ENCODE measurements at places on chromosomes 6 and 20.

- no peak for DNase-seq
Observed at GRCh38 chr6:116975600-116975999, 98.6 kb downstream of the RFX6 start.

DNA sequence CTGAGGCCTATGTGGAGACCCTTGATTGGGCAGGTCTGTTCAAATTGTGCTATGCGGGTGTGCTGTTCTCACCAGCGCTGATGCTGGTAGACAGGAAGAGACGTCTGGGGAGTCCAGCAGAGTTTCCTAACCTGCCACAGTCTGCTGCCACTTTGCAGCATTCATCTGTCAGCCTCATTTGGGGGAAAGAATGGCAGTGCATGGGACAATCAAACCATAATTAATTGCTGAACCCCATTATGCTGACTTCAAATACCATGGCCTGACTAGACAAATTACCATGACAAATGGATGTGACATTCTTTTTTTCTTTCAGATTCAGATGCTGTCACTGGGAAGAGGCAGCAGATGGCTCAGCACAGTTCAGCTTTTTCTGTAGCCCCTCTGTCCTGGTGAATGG lies 171.4 kb upstream of the SYNDIG1 start:
- DNase-seq: no peak

DNA sequence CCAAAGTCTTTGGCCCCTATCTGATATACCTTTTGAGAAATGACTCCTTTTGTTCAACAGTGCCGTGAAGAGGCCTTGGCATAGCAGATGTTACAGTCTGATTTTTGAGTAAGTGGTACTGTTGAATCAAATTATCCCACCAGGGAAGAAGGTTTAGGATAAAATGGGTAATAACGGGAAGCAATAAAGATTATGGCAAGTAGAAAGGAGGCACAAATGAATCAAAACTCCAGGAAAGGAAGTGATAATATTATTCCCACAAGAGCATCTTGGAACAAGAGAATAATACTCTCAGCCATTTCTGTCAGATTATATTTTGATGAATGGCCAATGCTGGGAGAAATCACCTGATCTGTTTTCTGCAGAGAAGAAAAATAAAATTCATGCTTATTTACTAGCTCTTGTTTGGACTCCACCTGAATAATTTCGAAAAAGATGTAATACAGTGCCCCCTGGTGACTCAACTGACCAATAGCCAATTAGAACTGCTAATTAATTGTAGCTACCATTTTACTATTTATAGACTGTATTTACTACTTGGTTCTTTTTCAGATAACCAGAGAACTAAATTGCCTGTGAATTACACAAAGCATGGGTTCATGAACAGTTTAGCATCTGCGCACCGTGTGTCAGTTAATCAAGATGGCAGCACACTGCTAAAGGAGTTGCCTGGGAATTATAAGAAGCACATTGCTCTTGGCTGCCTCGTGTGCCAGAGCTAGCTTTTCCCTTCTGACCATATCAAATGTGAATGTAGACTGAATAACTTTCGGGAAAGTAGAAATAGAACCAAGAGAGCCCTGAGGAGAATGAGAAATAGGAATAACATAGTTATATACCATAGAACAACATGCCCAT lies 78.5 kb upstream of the TRDN start:
- DNase-seq: no peak

DNA sequence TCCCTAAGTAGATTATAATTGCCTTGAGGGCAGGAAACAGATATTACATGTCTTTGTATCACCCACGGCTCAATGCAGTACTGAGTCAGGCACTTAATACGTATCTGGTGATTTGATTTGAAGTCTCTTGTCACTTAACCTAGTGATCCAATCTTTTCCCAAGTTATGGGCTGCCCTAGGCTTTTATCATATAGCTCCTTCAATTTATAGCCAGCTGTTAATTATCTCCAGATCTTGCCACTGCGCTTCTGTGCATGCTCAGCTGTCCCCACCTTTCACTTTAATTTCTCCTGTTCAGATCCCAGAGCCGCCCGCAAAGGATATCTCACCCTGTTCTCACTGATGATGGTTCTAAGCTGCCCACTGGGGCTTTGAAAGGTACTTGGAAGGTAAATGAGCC lies 41.9 kb downstream of the SNHG17 start:
- no peak for DNase-seq

DNA sequence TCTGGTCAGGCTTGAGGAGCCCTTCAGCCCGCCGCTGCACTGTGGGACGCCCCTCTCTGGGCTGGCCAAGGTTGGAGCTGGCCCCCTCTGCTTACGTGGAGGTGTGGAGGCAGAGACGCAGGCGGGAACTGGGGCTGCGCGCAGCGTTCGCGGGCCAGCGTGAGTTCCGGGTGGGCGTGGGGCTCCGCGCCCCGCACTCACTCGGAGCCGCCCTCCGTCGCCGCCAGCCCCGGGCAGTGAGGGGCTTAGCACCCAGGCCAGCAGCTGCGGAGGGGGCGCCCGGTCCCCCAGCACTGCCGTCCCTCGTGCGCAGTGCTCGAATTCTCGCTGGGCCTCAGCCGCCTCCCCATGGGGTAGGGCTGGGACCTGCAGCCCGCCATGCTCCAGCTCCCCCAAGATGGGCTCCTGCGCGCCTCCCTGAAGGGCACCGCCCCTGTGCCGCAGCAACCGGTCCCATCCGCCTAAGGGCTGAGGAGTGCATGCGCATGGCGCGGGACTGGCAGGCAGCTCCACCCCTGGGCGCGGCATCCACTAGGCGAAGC lies 695.9 kb downstream of the EPHA7 start:
- DNase-seq: no peak

- no peak for DNase-seq
Observed at GRCh38 chr6:91653076-91653723, 1066.3 kb upstream of the MAP3K7 start.

- DNase-seq: no peak
Observed at GRCh38 chr6:148885136-148885865, 138.5 kb downstream of the UST start.

- no peak for DNase-seq
Observed at GRCh38 chr6:43248791-43249190, 5.5 kb downstream of the TTBK1 start.

- DNase-seq: no peak
Observed at GRCh38 chr6:32222333-32223230, 1.3 kb downstream of the NOTCH4 start.

DNA sequence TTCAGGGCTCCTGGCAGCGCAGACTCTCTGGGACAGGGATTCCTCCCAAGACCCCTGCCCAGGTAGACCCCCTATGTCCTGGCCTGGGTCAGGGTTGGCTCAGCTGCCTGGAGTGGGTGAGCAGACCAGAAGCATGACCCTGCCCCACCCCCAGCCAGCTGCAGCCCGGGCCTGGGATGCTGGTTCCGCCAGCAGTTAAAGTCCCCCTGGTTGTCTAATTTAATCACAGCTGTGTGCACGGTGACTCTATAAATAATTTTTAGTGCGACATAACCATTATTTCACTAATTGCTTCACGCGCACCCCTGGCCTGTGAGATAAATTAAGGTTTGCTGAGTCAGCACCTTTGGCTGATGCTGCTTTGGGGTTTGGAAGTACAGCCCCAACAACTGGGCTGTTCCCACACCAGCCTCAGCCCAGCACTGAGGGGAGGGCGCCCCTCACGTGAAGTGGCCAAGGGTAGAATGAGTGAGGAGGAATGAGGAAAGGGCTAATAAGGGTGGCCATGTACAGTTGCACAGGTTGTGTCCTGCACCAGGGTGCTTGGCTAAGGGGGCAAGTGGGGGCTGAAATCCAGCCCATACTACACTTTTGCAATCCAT lies 26.1 kb upstream of the CDH22 start:
- DNase-seq: no peak

- DNase-seq: no peak
Observed at GRCh38 chr6:136426627-136427377, 123.4 kb downstream of the MAP7 start.

- DNase-seq: no peak
Observed at GRCh38 chr6:148451690-148452089, 109.1 kb downstream of the SASH1 start.

GRCh38 chr20:18077157-18077556 lies 19.4 kb upstream of the OVOL2 start:
- DNase-seq: no peak

DNA sequence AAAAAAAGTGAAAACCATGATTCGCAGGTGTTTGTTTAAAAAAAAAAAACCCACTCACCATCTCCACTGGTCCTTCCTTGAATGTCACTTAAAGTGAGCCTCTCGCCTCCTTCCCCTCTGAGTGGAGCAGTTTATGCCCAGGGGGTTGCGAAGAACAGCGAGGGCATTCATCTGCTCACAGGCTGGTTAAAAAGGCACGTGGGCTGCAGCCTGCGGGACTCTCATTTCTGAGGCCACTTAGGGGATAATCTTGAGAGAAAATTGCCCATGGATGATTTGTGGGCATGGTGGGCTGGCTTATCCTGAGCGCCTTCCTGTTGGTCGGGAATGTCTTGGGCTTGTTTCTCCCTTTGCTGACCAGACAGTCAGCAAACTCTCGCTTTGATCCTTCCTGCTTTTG lies 18.9 kb downstream of the BCAS4 start:
- DNase-seq: no peak

DNA sequence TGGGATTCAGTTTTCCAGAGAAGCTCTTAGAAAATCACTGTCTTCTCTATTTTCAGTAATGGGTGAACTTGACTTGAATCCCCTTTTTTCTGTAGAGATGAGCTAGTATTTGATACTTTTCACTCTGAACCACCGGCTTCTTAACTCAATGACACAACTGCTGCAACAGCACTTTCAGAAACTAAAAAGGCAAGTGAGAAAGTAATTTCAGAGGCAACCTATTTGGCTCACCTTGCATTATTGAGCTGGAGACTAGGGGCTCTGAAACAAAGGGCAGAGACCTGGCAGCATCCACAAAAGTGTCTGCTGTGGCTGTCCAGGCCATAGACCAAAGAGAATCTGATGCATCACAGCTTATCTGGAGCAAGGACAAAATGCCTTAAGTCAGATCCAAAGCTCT lies 289.8 kb upstream of the IRAK1BP1 start:
- no peak for DNase-seq

DNA sequence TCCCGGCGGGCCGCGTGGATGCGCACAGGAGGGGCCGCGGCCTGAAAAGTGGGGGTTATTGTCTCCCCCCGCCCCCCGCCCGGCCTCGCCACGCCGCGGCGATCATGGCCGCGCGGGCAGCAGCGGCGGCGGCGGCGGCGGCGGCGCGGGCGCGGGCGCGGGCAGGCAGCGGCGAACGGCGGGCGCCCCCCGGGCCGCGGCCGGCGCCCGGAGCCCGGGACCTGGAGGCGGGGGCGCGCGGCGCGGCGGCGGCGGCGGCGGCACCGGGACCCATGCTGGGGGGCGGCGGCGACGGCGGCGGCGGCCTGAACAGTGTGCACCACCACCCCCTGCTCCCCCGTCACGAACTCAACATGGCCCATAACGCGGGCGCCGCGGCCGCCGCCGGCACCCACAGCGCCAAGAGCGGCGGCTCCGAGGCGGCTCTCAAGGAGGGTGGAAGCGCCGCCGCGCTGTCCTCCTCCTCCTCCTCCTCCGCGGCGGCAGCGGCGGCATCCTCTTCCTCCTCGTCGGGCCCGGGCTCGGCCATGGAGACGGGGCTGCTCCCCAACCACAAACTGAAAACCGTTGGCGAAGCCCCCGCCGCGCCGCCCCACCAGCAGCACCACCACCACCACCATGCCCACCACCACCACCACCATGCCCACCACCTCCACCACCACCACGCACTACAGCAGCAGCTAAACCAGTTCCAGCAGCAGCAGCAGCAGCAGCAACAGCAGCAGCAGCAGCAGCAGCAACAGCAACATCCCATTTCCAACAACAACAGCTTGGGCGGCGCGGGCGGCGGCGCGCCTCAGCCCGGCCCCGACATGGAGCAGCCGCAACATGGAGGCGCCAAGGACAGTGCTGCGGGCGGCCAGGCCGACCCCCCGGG lies 637 bp downstream of the ARID1B start:
- peak; percentile 56 for DNase-seq

DNA sequence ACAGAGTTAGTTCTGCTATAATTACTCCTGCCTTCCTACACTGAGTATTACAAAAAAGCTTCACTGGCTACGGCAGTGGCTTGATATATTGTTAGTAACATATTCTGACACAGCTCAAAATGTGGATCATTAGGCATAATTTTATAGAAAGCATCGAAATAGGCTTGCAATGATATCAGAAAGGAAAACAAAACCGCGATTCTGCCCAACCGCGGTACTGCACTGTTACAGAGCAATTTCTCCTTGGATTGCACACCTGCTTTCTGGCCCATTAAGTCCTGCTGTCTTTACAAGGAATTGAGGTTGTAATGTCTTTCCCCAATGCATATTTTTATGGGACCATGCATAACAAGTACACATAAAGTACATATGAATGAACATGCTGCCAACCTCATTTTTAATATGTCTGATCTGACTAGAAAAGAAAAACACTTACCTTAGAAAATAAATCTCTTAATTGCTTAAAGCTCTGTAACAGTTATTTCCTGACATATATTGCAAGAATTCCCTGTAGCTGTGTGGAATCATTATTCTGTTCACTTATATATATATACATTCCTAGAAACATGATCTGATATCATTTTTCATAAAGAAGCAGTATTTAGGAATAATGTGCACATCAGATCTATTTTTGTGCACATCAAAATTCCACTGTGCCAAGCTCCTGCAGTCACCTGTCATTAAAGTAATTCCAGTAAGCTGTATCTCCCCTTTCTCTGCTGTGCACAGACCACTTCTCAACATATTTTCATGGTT lies 763.9 kb downstream of the HACE1 start:
- no peak for DNase-seq

DNA sequence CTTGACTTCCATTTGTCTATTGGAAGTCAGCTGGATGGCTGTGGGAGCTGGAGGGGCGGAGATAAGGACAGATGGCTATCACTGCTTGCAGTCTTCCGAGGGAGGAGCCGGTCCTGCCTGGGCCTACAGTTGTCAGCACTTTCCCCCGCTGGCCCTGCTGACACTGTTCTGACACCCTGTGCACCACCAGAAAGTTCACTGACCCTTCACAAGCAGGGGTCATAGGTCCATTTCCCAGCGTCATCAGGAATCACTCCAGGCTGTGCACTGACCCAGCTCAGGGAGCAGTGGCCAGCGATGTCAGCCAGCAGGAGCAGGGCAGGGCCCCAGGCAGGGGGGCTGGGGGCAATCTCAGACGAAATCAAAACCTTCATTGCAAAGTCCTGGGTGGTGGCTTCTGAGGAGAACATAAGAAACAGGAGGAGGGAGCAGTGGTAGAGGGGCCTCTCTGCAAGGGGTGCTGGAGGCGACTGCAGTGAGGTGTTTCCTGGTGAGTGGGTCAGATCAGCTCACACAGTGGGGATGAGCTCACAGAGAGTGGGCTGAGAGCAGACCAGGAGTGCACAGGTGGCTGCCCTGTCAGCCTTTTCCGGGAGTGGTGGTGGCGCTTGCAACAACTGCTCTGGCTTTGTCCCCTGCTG lies 26.5 kb upstream of the PLEKHG1 start:
- DNase-seq: no peak

All from activated CD4-positive, alpha-beta T cell treated with anti-CD3 and anti-CD28 coated beads, Interleukin-2, amount 50 U/mL, for 4 hours (primary cell).